GF-D8 (cell line): ENCODE measurements at places on chromosomes 6 and 20.

GRCh38 chr6:143141442-143141841 lies 80.8 kb downstream of the AIG1 start:
- no peak for DNase-seq

DNA sequence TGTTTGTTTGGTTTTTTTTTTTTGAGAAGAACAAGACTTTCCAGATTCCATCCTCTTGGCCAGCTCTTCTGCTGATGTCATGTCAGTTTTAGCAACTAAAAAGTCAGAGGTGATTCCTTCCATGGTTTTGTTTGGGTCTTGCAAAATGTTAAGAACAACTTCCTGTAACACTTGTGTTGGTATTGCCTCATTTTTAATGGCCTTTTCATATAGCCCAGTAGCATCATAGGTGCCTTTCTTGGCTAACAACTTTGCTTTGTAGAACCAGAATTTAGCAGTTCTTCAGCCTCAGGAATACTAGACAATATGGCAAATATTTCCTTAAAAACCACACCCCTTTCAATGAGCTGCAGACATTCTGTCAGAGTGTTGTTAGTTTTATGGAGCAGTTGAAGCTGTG lies 99.5 kb upstream of the SIRPG start:
- DNase-seq, result peak; percentile 55

- DNase-seq, result no peak
Observed at GRCh38 chr6:154448448-154449096, 61.9 kb downstream of the CNKSR3 start.

GRCh38 chr6:116133453-116133852 lies 7.5 kb upstream of the COL10A1 start:
- no peak for DNase-seq

- DNase-seq, result peak; percentile 59
Observed at GRCh38 chr6:151289399-151290007, 49.7 kb downstream of the AKAP12 start.
